CD4-positive, alpha-beta memory T cell (primary cell): ENCODE measurements at places on chromosomes 7 and 10. TPM values are rescaled to one million over a fixed set of nuclear protein-coding genes. Genes with fewer than 3 reads are reported as not detected.

DNA sequence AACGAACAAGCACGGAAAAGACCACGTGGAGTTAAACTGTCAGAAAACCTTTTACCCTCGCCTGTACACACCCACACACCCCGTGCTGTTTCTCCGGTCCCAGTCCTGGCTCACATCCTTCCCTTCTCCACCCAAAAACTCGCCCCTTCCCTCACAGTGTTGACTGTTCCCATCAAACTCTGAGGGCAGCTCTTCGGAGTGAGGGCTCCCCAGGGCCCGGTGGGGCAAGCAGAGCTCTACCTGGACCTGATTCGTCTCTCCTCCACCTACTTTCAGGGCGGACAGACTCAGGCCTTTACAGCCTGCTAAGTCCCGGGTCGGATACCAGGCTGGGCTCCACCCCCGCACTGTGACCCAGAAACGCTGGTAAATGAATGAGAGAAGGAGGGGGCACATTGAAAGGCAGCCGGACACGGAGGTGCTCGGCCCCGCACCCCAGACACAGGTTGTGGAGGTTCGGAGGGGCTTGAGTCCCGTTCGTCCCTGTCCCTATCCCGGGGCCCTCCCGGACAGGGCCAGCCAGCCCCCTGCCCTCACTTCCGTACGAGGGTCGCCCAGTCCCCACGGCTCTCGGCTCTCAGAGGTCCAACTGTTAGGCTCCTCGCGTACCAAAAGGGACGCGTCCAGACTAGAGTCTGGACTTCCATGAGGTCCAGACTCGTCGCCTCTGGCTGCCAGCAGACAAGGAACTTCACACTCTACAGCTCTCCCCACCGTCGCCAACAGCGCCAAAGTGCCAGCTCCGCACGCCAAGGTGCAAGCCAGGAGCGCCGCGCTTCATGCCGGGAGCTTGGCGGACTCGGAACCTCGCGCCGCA, 31.7 kb upstream of the ASL start:
- peak; percentile 3 for DNase-seq

GRCh38 chr7:108197371-108198091, 67.4 kb upstream of the LAMB4 start:
- no peak for DNase-seq

DNA sequence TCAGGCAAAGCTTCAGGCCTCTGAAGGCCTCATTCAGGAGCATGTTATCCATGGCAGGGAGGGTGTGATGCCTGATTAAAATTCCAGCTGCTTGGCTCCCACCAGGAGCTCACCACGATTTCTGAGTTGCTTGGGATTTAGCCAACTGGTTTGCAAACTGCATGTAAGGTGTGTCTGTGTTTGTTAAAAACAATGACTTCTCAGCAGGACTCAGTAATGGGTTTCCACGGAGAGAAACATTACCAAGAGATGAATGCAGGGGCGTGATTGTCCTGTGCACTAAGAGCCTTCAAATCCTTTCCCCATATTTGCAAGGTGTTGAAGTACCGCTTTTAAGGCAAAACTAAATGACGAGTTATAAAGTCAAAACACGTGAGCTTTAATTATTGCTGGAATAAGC, 88.8 kb upstream of the BTBD16 start:
- no peak for DNase-seq

RBM20 gene
- not detected for total RNA-seq

- DNase-seq: no peak
Measured at GRCh38 chr7:95672434-95672833, 76.1 kb upstream of the PDK4 start.
